ENCODE measurements at places on chromosomes 6 and 20. TPM values are rescaled to one million over a fixed set of nuclear protein-coding genes. Genes with fewer than 3 reads are reported as not detected.

- DNase-seq = no peak
Measured at GRCh38 chr20:58086763-58087561, 141.5 kb downstream of the ANKRD60 start.

DNA sequence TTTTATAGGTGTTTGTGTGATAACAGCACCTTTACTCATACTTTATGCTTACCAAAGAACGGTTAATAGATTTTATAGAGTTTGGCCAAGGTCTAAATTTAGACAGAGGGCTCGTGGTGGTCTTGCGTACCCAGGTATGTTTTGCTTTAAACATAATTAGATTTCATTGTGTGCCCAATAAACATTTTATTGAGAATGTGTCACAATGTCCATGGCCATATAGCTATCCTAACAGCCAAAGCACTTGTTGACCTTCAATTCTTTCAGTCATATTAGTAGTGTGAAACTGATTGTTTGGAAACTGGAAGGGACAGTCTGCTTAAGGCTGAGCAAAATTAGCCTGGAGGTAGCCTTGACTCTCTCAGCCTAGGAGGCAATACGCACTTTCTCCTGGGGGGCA is 48.3 kb upstream of the HDGFL1 start:
- DNase-seq = no peak

DNA sequence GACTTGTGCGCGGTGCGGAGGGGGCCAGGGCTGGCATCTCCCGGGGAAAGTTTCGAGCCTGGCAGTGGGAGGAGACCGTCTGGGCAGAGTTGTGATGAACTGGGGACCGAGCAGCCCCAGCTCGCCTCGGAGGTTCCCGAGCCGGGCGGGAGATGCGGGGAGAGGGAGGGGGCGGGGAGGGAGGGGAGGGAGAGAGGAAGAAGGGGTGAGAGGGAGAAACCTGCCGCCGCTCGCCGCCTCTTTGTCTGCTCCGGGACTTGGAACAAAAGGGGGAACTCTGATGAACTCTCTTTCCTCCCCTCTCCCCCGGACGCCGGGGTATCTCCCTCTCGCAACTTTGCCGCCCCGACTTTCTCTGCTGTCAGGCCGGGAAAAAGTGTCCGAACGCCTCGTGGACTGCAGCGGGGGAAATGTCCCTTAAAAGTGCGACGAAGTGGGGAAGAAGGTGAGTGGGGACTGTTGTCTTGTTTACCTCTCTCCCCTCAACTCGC is 72.7 kb downstream of the SOX4 start:
- peak; percentile 68 for DNase-seq

GRCh38 chr6:31383149-31383548 is 20.2 kb upstream of the MICA start:
- no peak for DNase-seq

Gene BRPF3
- total RNA-seq = 29.8 TPM

GRCh38 chr6:56699066-56699654 is 56.5 kb upstream of the DST start:
- no peak for DNase-seq

DNA sequence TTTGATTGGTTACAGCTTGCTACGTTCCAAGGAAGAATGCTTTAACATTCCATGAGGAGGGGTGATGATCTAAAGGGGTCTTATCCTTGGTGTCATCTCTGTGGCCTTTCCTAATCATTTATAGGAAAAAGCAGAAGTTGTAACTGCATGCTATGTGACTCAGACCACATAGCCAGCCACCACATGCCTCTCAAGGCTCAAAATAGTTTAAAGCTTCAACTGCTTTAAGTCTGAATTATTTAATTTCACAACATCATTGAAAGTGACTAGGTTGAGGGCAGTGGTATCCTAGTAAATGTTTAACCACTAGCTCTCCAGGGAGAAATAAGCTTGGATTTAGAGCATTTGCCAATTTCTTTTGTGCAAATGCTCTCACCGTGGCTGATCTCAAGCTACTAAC is 29.7 kb downstream of the MC3R start:
- no peak for DNase-seq

Gene CDC5L
- 20.2 TPM for total RNA-seq

GRCh38 chr20:695165-695866 is 19.7 kb upstream of the SCRT2 start:
- no peak for DNase-seq

- no peak for DNase-seq
Measured at GRCh38 chr6:147936703-147937470, 405.8 kb upstream of the SASH1 start.

DNA sequence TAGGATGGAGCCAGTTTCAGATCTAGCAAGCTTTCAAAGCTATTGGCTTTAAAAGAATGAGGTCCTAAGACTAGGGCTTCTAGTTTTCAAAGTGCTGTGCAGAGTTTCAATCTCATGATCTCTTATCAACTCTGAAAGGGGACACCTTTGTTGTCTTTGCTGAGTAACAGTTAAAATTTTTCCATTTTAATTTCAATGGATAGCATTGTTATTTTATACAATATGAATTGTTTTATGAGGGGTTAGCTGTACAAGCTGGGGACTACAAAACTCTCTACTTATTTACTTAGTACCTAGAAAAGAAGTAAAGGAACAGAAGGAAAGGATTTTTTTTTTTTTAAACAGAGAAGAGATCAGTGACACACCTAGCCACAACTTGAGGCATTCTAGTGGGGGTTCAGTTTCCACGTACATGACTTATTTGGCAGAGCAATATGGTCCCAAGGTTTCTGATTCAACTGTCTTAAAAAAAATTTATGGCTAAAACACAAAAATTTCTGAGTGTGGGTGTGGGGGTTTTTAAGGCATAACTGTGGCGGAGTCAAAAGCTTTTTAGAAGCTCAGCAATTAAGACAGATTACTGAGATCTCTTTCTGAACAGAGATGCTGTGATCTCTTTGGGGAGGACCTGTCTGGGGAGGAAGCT is 46.1 kb upstream of the JAG1 start:
- DNase-seq = no peak

Gene TRIM40
- not detected for total RNA-seq

GRCh38 chr6:74467533-74468215 is 738.2 kb downstream of the COL12A1 start:
- no peak for DNase-seq

DNA sequence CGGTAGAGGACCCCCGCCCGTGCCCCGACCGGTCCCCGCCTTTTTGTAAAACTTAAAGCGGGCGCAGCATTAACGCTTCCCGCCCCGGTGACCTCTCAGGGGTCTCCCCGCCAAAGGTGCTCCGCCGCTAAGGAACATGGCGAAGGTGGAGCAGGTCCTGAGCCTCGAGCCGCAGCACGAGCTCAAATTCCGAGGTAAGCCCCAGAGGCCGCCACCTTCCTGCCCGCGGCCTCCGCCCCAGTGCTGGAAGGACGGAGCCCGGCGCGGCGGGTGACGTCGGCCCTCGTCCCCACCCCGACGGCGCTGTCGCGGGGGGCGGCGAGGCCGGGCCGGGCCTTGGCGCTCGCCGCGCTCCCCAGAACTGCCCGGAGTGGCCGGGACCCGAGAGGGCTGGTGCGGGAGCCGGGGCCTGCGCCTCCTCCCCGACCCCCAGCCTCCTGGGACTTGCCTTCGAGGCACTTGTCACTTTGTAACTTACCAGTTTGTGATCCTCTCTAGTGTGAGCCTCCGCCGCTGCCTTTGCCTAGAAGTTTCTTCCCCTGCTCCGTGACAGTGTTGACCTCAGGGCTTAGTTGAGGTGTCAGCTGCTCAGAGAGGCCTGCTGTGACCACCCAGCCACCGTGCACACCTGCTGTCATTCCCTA is 417 bp downstream of the VAPB start:
- DNase-seq = peak; percentile 51

Gene NFATC2
- 6.8 TPM for total RNA-seq

DNA sequence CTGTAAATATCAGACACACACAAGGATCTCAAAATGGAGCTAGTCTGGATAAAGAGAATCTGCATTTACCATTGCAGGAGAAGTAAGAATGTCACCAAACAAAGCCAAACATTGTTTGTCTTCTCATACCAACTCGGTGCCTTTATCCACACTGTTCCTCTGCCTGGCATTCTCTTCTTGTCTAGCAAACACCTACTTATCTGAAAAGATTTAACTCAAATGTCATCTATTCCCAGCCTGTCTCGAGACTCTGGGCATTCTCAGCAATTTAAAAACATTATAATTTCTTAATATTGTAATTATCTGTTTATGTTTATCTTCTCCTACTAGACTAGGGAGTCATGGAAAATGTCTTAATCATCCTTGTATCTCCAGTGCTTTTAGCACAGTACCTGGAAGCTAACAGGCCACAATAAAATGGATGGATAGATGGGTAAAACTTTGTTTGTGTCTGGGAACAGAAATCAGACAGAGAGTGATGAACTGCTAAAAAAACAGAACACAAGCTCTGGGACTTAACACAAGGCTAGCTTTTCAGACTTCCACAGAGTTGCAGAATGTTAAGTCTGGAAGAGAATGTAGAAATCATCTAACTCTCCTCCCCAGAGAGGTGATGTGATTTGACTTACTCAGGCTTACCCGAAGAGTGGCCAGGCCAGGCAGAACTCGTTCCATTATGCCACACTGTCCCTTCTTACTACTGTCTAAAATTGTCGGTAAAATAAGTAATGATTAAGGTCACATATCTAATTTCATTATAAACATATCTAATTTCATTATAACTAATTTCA is 42.3 kb upstream of the FAM83C start:
- DNase-seq = no peak
